ENCODE measurements at places on chromosomes 16 and 17. TPM values are rescaled to one million over a fixed set of nuclear protein-coding genes. Genes with fewer than 3 reads are reported as not detected.

Gene CTDNEP1
- total RNA-seq = 235 TPM

Gene PRRT2
- 0.66 TPM for total RNA-seq

Gene PTGES3L
- total RNA-seq = 1.4 TPM

Gene TMEM101
- total RNA-seq = 26.3 TPM

Gene SLC25A11
- total RNA-seq = 78.1 TPM

Gene EME1
- 14.4 TPM for total RNA-seq

Gene LPO
- not detected for total RNA-seq

Gene ITGAD
- total RNA-seq = not detected

Gene EVPLL
- 0.06 TPM for total RNA-seq

Gene CLDN7
- total RNA-seq = 0.71 TPM

Gene C1QL1
- 33.0 TPM for total RNA-seq

Gene ARRB2
- 63.8 TPM for total RNA-seq

Gene CCL8
- total RNA-seq = not detected

Gene KRTAP17-1
- not detected for total RNA-seq

Gene ABCC11
- total RNA-seq = 0.20 TPM

Gene IRX3
- total RNA-seq = 4.5 TPM

Gene METTL22
- 25.5 TPM for total RNA-seq

Gene SEZ6L2
- total RNA-seq = 20.5 TPM

Gene SLC47A2
- 0.27 TPM for total RNA-seq

Gene FOXO3B
- total RNA-seq = 3.7 TPM

Gene HSD17B2
- 0.16 TPM for total RNA-seq

Gene ST6GALNAC2
- total RNA-seq = 0.32 TPM

Gene TUBB3
- total RNA-seq = 167 TPM

Gene UMOD
- total RNA-seq = not detected

Measured in A549 treated with RU486 at 1 μM for 4 hours (cell line).